ENCODE measurements at places on chromosomes 4 and X.

GRCh38 chrX:137119049-137119448 lies 85.3 kb upstream of the GPR101 start:
- DNase-seq, result no peak

- no peak for DNase-seq
Observed at GRCh38 chrX:65871671-65872311, 168.1 kb downstream of the VSIG4 start.

GRCh38 chr4:129682586-129682985 lies 586.6 kb downstream of the C4orf33 start:
- no peak for DNase-seq

GRCh38 chrX:153974003-153974725 lies 1.6 kb downstream of the TMEM187 start:
- no peak for DNase-seq

- DNase-seq, result no peak
Observed at GRCh38 chrX:30302956-30303355, 6.2 kb downstream of the NR0B1 start.

GRCh38 chr4:155442267-155443105 lies 65.7 kb upstream of the MAP9 start:
- peak; percentile 75 for DNase-seq

DNA sequence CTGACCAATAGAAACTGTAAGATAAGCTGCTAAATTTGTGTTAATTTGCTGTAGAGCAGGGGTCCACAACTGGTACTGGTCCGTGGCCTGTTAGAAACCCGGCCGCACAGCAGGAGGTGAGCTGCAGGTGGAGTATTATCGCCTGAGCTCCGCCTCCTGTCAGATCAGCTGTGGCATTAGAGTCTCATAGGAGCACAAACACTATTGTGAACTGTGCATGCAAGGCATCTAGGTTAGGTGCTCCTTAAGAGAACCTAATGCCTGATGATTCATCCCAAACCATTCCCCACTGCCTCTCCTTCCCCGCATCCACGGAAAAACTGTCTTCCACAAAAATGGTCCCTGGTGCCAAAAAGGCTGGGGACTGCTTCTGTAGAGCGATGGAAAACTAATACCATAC lies 19.7 kb downstream of the FBXW7 start:
- DNase-seq, result no peak

Measured in WERI-Rb-1 (cell line).